ENCODE measurements at places on chromosomes 13 and 19.

DNA sequence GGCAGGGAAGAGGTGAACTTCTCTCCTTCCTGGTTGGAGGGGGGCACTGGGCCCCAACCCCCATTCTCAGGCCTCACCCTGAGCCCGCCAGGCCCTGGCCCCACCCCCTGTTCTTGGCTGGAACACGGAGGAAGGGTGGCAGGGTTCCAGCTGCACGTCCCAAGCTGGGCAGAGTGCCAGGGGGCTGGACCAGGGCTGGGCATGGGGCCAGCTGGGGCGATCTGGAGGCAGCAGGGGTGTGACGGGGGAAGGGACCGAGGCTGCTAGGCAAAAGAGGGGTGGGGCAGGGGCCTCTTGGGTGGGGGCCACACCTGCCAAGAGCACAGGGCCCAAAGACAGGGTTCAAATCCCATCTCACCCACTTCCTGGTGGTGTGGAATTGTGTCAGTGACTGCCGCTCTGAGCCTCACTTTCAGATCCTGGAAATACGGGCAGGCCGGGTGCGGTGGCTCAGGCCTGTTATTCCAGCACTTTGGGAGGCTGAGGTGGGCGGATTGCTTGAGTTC is 2.2 kb downstream of the HIF3A start:
- peak; percentile 88 for DNase-seq

- DNase-seq = no peak
These were observed 2.7 kb downstream of the PLAUR start for GRCh38 chr19:43667126-43667875.

- DNase-seq = no peak
These were observed 53.0 kb downstream of the PEPD start for GRCh38 chr19:33468361-33469170.

GRCh38 chr13:34730961-34731360 is 211.1 kb upstream of the NBEA start:
- DNase-seq = no peak

- DNase-seq = peak; percentile 36
These were observed 1.9 kb upstream of the LINGO3 start for GRCh38 chr19:2309734-2310362.

DNA sequence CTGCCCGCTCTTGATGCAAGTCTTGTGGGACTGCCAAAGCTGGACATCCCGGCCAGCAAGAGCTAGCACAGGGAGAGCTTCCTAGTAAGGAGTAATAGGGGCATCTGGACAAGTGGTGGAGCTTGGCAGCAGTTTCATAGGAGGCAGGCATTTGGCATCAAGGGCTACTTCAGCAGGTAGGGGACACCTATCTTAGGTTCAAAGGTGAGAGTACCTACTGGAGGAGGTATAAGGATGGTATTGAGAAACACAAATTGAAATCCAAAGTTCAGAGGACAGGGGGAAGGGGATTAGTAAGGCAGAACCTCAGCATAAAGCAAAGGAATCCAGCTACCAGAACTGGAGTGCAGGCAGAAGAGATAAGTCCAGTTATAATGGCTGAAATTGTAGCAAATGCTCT is 441.7 kb downstream of the OXGR1 start:
- no peak for DNase-seq

DNA sequence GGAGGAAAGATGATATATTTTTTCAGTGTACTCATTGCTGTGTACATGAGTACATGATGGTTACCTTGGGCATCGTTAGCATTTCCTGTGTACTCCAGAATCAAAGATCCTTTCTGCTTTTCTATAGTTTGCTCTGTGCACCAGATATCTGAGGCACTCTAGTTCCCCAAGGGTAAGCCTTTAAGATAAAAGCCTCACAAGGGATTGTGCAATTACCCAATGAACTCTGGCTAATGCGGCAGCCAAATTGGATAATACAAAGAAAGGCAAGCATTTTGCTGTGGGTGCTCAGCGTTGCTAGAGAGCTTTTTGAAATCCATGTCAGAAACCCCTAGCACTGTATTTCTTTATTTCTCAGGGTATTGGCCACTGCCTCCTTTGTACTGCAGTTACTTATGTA is 2.9 kb downstream of the CYSLTR2 start:
- DNase-seq = no peak

GRCh38 chr13:23993680-23993985 is 96.3 kb upstream of the C1QTNF9B start:
- no peak for DNase-seq

DNA sequence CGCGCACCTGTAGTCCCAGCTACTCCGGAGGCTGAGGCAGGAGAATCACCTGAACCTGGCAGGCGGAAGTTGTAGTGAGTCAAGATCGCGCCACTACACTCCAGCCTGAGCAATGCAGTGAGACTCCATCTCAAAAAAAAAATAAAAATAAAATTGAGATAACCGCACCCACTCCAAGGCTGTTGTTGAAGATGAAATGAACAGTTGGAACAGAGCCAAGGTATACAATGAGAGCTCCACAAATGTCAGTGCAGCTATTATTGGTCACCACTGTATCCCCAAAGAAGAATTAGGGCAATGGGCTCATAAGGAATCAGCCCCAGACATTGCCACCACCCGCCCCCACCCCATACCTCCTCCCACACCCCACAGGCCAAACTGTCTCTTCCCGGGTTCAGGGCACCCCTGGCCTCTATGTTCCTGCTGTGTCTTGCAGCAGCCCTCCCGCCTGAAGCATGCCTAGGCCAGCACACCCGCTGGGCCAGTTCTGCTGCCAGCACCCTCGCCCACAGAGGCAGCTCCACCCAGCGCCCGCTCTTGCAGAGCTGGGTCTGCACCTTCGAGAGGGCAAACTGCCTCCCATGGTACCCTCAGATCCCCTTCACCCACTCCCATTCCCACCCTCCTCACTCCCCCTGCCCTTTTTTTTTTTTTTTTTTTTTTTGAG is 3.5 kb upstream of the S1PR5 start:
- no peak for DNase-seq

- DNase-seq = no peak
These were observed 2.0 kb upstream of the MCOLN1 start for GRCh38 chr19:7520131-7521051.

GRCh38 chr19:30333291-30334065 is 38.7 kb upstream of the ZNF536 start:
- no peak for DNase-seq

- DNase-seq = no peak
These were observed 30.0 kb downstream of the TSSK6 start for GRCh38 chr19:19485161-19485997.

- no peak for DNase-seq
These were observed 32.6 kb downstream of the SLC7A1 start for GRCh38 chr13:29562786-29563438.

All from GM03348 (cell line).